ENCODE measurements at places on chromosomes 2 and 18.

- DNase-seq, result no peak
Observed at GRCh38 chr18:35458677-35459441, 38.9 kb downstream of the INO80C start.

GRCh38 chr2:220309215-220309614, 681.8 kb downstream of the SLC4A3 start:
- no peak for DNase-seq

GRCh38 chr18:45133276-45133675, 452.6 kb downstream of the SETBP1 start:
- no peak for DNase-seq

DNA sequence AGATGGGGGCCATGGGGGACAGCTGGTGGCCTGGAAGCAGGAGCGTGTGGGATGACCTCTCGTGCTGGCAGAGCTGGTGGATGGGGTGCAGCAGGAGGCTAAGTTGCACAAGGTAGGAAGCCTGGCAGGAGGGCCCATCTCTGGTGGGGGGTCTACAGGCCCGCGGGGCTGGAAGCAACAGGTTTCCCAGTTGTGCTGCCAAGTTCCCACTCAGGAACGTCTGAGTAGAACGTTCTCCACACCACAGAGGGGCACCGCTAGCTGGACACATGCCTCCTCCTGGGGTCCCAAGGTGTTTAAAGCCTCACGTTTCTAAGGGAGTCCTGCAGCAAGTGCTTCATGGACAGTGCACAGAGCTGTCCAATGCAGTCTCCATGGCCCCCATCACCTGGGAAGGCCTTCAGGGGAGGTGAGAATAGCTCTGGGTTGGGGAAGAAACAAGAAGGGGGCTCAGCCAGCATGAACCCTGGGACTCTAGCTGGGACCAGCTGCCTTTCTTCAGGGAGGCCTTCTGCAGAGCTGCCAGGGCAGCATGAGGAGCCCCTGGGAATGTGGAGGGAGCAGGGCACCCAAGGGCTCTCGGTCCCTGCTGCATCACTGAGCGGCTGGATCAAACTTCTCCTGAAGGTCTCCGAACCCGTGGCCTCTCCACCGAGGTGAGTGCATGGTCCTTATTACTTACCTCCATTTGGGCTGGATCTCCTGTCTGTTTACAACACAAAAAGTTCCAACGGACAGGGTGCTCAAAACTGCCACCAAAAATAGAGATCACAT, 80.0 kb downstream of the TWIST2 start:
- DNase-seq, result no peak

DNA sequence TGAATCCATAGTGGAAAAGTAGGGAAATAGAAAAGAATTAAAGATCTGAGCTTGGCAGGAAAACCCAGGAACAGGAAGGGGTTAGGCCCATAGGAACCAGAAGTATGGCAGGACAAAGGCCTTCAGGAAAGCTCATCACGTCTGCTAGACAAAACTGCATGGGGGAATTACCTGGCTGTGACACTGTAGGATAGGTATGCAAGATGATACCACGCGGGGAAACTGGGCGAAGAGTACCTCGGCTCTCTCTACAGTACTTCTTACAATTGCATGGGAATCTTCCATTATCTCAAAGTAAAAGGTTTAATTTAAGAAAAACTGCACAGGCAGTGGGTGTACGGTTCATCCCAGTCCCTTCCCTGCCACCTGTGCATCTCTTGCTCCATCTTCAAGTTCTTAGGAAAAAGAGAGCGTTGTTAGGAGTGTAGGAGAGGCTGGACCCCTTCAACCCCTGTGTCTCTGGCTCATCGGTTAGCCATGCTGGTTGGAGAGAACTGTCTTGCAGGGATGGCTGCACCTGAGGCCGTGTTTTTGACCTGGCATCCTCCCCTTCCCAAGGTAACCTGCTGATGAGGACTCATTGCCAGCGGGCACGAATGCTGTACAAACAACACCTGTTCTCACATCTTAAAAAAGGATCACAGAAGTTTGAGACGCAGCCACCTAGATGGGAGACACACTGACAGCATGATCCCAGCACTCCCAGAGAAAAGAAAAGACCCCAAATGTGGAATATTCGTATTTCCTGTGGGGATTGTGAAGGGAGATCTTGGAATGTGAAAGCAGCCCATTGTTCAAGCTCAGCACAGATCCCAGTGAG, 120.5 kb upstream of the COPS8 start:
- DNase-seq, result no peak

- no peak for DNase-seq
Observed at GRCh38 chr2:34567128-34567527, 968.0 kb upstream of the FAM98A start.

DNA sequence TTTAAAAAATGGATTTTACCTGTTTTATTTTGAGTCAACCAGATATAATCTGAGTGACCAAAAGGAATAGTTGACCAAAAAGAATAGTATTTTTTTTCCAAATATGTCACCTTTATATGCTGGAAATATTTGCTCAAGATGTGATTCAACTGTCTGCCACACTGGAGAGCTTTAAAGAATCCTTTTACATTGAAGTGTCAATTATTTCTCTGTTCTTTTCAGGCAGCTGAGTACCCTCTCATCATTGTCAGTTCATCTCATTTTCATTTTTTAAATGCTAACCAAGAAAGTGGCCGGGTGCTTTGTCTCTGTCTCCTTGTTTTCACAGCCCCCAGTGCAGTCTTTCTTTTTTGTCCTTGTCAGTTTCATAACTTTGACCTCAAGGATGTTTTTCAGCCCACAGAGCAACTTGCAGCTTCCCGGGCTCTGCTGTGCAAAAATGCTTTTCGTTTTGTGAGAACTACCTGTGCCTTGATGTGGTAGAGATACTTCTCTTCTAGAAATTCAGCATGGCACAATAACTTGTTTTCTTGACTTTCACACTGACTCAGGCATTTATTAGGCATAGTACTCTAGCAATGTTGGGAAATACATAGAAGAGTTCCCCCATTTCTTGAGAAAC, 23.4 kb upstream of the CERS6 start:
- no peak for DNase-seq

- no peak for DNase-seq
Observed at GRCh38 chr2:195319548-195320412, 337.2 kb upstream of the SLC39A10 start.

Measured in nucleus accumbens (tissue), 56 donors.